Iris pigment epithelial cell (primary cell): ENCODE measurements at places on chromosomes 5 and 9.
A peak's percentile ranks its signal among the peaks of the same experiment; 100 is the strongest.

GRCh38 chr9:128169492-128169891 is 9.4 kb downstream of the BBLN start:
- no peak for DNase-seq

DNA sequence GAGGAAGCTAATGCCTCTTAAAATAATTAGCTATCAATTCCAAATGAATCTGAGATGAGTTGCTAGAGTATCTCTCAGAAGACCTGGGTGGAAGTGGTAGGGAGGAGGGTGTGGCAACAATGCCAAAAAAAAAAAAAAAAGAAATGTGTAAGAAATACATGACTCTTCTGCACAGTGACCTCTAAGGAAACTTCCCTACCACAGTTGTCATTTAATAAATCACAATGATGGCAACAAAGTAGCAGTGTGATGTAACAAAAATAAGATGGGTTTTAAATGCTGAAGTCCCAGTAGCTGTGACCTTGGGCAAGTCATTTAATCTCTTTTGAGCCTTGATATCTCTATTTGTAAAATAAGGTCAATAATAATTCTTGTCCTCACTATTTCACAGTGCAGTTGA is 7.2 kb downstream of the FOXD1 start:
- no peak for DNase-seq

DNA sequence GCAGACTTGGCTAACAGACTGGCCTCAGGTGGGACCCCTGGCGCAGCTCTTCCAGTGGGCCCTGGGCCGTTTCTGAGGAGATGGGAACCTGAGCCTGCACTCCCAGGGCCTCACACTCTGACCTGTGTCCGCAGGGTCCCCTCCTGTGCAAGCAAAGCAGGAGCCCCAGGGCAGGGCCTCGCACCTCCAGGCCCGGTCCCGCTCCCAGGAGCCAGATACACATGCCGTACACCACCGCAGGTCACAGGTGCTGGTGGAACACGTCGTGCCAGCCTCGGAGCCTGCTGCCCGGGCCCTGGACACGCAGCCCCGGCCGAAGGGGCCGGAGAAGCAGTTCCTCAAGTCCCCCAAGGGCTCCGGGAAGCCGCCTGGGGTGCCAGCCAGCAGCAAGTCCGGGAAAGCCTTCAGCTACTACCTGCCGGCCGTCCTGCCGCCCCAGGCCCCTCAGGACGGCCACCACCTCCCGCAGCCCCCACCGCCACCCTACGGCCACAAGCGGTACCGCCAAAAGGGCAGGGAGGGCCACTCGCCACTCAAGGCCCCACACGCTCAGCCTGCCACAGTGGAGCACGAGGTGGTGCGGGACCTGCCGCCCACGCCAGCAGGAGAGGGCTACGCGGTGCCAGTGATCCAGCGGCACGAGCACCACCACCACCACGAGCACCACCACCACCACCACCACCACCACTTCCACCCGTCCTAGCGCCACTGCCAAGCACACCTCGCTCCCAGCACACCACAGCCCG is 29.2 kb downstream of the NKD2 start:
- no peak for DNase-seq

- no peak for DNase-seq
Measured at GRCh38 chr5:157188270-157188669, 7.6 kb downstream of the ITK start.

DNA sequence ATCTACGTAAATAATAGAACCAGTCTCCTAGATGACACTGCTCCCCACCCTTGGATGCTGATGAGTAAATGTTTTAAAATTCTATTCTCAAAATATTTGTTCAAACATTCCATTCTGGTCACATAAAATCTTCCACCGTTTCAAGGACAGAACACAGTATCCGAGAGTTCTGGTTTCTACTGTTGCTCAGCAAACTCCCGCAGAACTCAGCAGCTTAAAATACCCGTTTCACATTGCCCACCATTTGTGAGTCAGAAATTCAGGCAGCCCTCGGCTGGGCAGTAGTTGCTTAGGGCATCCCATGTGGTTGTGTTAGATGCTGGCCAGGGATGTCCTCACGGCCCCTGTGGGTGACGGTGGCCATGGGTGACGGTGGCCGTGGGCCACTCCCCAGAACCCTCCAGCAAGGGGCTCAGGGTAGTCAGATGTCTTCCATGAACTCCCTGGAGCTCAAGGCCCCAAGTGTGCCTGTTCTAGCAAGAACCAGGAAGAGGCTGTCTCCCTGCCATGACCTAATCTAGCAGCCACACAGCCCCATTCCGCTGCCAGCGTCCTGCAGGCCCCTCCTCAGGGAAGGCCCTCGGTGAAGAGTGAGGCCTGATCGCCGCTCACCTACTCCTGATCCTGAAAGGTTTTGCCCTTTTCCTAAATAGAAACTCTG is 17.4 kb downstream of the MGAT1 start:
- peak; percentile 89 for DNase-seq

DNA sequence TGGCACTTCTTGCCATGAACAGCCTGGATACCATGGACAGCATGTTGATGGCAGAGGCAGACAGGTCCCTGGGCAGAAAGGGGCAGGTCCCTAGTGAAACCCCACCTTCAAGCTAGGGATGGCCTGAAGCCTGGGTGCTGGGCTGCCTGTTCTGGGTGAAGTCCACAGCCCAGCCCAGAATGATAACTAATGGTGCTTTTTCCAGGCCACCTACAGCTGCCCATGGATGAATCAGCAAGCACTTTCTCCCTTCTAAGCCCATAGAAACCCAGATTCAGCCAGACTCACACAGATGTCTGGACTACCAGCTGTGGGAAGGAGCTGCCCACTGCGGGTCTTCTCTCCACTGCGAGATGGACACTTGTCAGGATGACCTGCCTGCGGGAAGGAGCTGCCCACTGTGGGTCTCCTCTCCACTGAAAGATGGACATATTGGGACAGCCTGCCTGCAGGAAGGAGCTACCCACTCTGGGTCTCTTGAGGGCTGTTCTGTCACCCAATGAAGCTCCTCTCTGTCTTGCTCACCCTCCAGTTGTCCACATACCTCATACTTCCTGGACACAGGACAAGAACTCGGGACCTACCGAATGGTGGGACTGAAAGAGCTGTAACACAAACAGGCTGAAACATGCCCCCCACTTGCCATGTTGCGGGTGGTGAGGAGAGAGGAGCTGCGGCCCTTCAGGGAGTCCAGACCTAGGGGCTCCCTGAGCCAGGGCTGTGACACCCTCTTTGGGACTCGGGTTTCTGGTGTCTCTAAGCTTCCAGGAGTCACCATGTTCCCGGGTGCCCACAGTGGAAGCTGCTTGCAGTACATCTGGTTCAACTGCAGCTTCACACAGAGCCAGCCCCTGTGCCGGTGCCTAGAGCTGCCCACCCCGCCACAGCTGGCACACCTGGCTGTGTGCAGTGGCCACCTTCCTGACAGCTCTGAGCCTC is 60.7 kb upstream of the SYNPO start:
- DNase-seq: peak; percentile 30
